Kidney tubule cell (primary cell): ENCODE measurements at places on chromosomes 7 and 10.

- DNase-seq = peak; percentile 91
These were observed 10.9 kb downstream of the SUFU start for GRCh38 chr10:102514487-102515311.

DNA sequence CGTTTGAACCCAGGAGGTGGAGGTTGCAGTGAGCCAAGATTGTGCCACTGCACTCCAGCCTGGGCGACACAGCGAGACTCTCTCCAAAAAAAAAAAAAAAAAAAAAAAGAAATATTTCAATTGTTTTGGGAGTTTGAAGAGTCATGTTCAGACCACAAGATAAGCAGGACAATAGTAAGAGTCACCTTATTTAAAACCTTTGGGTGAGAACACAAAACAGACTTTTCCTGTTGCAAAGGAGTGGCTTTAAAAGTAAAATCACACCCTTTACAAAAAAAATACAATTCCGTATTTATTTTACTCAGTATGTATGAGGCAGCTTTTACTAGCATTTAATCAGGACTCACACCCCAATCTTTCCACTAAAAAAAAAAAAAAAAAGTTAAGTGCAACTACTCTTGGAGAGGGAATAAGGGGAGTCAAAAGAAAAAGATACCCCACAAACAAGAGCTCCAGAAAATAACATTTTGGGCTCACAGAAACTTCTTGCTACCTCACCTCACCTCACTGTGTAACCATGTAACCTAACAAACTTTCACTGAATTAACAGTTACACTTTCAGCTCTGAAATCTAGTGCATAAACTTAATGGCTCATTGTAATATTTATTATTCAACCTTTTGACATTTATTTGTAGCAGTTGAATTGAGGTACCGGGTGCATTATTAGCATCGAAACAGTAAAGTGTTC is 11.2 kb downstream of the SKIDA1 start:
- DNase-seq = no peak

GRCh38 chr7:158239290-158239981 is 348.2 kb downstream of the PTPRN2 start:
- DNase-seq = no peak

DNA sequence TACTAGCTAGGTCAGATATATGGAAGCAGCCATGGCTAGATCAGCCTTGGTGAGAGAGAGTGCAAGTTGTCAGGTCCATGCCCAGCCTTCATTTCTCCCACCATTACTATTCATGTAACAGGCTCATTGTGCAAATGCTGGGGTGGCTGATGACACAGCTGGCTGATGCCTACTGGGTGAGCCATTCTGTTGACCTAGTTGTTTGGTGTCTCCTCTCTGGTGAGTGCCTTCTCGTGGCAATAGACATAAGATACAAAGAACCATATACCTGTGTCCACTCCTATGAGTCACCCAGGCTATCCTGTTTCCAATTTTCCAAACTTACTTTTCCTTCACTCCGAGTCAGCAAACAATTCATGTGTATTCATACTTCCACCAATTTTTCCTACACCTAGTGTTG is 46.0 kb downstream of the ZNF25 start:
- DNase-seq = peak; percentile 17

GRCh38 chr7:134463751-134464150 is 4.9 kb upstream of the AKR1B1 start:
- no peak for DNase-seq

DNA sequence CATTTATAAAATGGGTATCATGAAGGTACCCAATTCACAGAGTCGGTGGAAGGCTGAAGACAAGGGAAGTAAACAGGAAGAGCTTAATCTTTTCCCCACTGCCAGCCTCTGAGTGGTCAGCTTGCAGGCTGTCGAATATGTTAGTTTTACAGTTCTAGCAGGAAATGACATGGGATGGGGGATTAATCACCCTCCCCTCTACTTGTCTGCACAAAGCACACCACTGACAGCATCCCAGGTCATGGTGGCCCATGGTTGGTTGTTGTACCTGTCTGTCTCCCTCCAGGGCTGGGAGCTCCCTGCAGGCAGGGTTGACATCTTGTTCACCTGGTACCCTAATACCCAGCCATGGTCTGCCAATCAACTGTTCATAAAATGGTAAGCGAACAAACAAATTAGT is 55.6 kb downstream of the GRB10 start:
- DNase-seq = no peak

GRCh38 chr7:134931487-134931886 is 54.8 kb upstream of the AGBL3 start:
- DNase-seq = no peak

GRCh38 chr10:2927958-2928840 is 139.1 kb upstream of the PFKP start:
- DNase-seq = peak; percentile 77

DNA sequence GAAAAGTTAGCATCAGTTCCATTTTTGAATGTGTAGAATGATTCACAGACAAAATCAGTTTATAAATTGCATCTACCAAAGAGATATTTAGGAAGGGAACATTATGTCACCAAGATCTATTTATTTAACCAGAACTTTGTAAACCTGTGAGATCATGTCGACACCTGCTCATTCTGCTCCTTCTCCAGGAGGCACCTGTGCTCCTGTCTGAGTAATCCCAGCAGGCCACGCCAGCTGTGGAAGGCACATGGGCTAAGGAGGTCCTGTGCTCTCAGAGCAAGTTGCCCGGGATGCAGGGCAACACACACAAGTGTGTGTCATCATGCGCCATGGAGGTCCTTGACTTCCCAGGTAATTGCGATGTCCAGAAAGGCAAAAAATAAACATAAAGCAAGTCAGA is 45.5 kb upstream of the ADARB2 start:
- DNase-seq = no peak

GRCh38 chr10:83680470-83680891 is 458.8 kb upstream of the GHITM start:
- no peak for DNase-seq

- DNase-seq = no peak
These were observed 101.0 kb downstream of the ZNF277 start for GRCh38 chr7:112307506-112307905.
